ENCODE measurements at places on chromosomes 6 and 20. TPM values are rescaled to one million over a fixed set of nuclear protein-coding genes. Genes with fewer than 3 reads are reported as not detected.

The RBBP8NL gene
- 2.4 TPM for polyA plus RNA-seq

The MYMX gene
- polyA plus RNA-seq: 0.57 TPM

GRCh38 chr6:48016020-48016755, 94.8 kb downstream of the PTCHD4 start:
- no peak for DNase-seq

The HTR1B gene
- 0.37 TPM for polyA plus RNA-seq

GRCh38 chr20:19602675-19603375, 155.2 kb upstream of the RIN2 start:
- no peak for DNase-seq

The RIPOR3 gene
- 8.0 TPM for polyA plus RNA-seq

GRCh38 chr6:165777680-165778079, 114.6 kb upstream of the PDE10A start:
- DNase-seq: no peak

The BPIFB4 gene
- not detected for polyA plus RNA-seq

The C20orf141 gene
- polyA plus RNA-seq: not detected

The SLC2A10 gene
- polyA plus RNA-seq: 18.0 TPM

- no peak for DNase-seq
These were observed 9.4 kb upstream of the NCOA7 start for GRCh38 chr6:125781314-125781868.

The SPATA25 gene
- 3.5 TPM for polyA plus RNA-seq
